ENCODE measurements at places on chromosomes 1 and 21. TPM values are rescaled to one million over a fixed set of nuclear protein-coding genes. Genes with fewer than 3 reads are reported as not detected.

PKLR gene
- not detected for total RNA-seq

ZSWIM5 gene
- total RNA-seq, result 4.5 TPM

FDPS gene
- total RNA-seq, result 93.1 TPM

CERS2 gene
- total RNA-seq, result 128 TPM

Measured in breast epithelium (tissue), 4 donors.